ENCODE measurements at places on chromosomes 1 and 21.

GRCh38 chr1:166673722-166674121, 165.6 kb upstream of the POGK start:
- DNase-seq = no peak

DNA sequence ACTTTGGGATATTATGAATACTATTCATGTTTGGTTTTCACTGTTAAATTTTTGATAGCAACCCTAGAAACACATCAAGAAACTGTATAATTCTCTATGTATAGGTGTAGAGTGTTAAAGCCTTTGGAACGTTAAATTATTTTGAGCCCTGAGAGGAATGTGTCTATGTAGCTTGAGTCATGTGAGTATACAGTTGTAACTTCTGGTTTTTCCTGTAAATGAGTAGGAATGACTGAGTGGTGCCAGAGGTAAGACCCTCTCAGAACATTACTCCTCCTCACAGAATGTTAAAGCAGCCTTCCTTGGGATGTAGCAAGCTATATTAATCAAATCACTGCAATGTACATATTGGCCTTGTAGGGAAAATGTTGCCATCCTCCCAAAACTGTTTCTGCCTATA, 69.0 kb downstream of the C1orf21 start:
- no peak for DNase-seq

DNA sequence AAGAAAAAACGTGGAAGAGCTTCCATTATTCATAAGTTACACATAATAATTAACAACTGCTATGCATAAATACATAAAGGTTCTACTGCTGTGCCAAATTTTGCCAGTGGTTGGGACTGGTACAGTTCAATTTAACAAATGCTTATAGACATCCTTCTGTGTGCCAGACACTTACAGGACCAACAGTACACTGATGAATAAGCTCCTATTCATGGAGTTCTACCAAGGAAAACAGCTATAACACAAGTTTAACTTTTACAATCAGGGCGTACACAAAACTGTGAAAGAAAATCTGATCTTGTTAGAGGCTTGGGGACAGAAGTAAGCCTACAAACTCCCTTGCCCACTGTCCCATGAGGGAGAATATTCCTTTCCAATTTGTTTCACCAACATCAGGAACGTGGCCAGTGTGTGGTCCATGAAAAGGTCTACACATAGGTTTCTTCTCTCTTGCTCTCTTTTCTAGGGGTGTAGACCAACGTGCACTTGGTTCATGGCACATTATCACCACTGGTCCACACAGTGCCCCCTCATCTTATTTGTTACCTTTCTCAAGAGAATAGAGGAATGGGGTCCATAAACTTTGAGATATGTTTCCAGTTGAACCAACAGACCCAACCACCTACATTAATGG, 10.1 kb downstream of the NRIP1 start:
- DNase-seq = no peak

DNA sequence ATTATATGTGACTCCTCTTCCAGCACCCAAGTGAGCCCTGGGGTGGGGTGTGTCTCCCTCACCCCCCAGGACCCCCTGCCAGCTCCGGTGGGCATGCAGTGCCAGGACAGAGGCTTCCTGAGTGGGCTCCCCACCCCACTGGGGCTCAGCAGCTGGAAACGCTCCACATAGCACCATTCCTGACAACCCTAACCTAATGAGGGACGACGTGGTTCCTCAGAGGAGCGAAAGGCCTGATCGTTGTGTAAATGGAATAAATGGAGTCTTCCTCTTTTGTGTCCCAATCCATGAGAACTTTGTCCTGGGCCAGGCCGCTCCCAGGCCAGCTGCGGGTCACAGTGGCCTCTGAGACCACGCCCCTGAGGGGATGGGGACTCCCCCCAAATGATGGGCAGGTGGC, 1.8 kb upstream of the TSPEAR start:
- DNase-seq = no peak

Data from HCT116 (cell line).